ENCODE measurements at places on chromosomes 3 and 15. TPM values are rescaled to one million over a fixed set of nuclear protein-coding genes. Genes with fewer than 3 reads are reported as not detected.

GRCh38 chr3:53850895-53851294, 4.5 kb downstream of the IL17RB start:
- DNase-seq: no peak

Gene TRH
- total RNA-seq: 0.55 TPM

DNA sequence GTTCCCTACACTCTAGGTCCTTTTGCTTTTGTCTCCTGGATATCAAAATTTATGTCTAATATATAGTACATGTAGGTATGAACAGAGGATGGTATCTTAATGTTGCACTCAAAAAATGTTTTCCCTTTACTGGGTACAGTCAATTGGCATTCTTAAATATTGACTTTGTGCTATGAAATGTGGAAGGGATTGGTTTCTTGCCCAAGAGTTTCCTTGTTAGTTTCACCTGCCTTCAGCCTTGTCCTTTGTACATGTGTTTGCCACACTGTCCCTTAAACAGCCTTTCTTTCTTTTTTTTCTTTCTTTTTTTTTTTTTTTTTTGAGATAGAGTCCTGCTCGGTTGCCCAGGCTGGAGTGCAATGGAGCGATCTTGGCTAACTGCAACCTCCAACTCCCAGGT, 287.1 kb downstream of the SQOR start:
- no peak for DNase-seq

DNA sequence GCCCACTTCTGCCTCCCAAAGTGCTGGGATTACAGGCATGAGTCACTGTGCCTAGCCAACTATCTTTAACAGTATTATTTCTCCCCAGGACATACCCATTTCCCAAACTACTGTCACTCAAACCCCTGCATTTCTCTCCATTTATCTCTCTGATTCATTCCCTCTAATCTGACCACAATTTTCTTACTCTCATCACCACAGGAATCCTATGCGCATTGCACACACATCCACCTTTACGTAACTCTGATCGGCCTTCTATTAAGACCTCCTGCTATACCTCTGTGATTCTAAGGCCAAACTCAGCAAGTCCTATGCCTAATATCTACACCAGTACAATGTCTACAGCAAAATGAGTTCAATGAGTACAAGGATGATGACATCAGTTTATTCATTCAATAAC, 235.0 kb downstream of the ULK4 start:
- no peak for DNase-seq

Gene KAT2B
- total RNA-seq: 70.5 TPM

Gene NLGN1
- total RNA-seq: 2.4 TPM

DNA sequence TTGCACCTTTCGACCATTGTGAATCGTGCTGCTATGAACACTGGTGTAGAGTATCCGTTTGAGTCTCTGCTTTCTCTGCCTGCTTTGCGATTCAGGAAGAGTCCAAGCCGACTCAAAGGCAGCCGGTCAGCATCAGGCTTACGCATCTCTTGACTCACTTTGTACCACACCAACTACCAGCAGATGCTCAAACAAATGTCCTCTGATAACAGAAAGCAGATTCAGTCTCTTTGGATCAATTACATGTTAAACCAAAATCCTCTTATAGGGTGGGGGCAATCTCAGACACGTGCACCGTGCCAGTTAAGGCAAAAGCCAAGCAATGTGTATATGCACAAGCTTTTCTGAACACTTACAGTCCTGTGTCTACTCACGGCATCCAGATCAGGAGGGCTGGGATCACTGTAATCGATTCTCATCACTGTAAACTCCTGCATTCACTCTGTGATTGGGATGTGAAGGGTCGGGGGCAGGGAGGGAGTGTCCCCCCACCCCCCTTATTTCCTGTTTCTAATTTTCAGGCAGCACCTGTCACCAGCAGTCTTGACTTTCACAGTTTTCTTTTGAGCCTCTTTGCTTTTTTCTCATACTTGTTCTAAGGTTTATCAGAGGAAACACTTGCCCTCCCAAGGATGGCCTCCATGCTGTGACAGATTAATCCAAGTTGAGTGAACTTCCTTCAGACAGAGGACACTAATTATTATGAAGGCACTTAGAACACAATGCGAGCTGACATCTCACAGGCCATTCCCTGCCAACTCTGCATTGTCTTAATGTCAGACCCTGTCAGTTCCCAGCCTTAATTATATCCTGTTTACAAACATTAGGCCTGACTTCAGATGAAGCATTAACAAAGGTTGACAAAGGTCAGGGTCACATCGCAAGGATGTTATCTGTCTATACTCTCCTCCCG, 153.5 kb downstream of the MECOM start:
- DNase-seq: no peak

GRCh38 chr3:12622335-12622734, 41.6 kb downstream of the RAF1 start:
- no peak for DNase-seq

Gene RHCG
- total RNA-seq: 0.43 TPM

Gene GOLGA8S
- total RNA-seq: 0.31 TPM

Gene RTP4
- total RNA-seq: 1.0 TPM

GRCh38 chr3:159733194-159733860, 255.3 kb upstream of the IL12A start:
- no peak for DNase-seq

- DNase-seq: no peak
Observed at GRCh38 chr15:96323319-96324145, 7.0 kb upstream of the NR2F2 start.

- no peak for DNase-seq
Observed at GRCh38 chr3:39317571-39318169, 11.8 kb upstream of the CCR8 start.

GRCh38 chr3:192831111-192831644, 86.5 kb downstream of the MB21D2 start:
- DNase-seq: no peak

GRCh38 chr3:193049935-193050334, 132.3 kb upstream of the MB21D2 start:
- no peak for DNase-seq

Gene IL17RE
- total RNA-seq: 0.89 TPM

Gene PLSCR5
- not detected for total RNA-seq

DNA sequence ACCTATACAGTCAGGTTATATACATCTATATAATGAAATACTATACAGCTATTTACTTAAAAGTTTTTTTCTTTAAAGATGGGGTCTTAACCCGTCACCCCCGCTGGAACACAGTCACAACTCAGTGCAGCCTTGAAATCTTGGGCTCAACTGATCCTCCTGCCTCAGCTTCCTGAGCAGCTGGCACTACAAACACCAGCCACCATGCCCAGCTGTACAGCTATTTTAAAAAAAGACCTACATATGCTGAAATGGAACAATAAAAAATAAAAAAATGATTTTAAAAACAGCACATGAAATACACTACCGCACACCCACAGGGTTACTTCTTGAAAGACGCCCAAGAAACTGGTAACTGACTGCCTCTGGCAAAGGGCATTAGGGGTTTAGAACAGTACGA, 3.8 kb downstream of the NCBP2 start:
- no peak for DNase-seq

Gene ACAA1
- 74.0 TPM for total RNA-seq

GRCh38 chr3:53675942-53676341, 170.3 kb downstream of the CHDH start:
- no peak for DNase-seq

DNA sequence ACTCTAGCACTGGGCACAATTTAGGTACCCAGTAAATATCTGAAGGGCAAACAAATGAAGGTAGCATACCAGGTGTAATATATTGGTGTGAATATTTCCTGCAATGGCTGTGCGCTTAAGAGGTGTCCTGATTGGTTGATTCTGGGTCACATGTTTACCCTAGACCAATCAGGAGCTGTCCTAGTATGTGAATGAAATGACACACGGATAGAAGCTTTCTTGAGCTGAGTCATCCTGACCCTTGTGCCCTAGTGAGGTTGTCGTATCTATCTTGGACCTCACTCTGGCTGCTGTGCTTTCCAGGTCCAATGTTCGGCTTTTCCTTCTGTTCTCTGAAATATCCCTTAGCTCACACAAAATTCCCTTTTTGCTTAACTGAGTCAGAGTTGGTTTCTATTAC, 58.1 kb upstream of the FOXP1 start:
- no peak for DNase-seq

DNA sequence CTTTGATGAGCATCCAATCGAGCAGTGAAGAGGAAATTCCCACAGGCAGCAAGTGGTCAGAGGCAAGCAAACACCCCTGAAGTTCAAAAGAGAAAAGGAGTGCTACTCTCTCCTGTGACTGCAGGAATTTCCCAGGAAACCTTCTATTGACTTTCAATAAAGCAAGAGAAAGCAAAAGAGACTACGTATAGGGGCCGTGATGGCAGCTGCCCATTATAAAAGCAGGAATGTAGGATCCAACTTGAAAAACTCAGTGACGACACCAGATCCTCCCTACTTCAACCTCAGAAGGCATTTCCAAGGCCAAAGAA, 53.1 kb upstream of the IP6K2 start:
- DNase-seq: no peak

DNA sequence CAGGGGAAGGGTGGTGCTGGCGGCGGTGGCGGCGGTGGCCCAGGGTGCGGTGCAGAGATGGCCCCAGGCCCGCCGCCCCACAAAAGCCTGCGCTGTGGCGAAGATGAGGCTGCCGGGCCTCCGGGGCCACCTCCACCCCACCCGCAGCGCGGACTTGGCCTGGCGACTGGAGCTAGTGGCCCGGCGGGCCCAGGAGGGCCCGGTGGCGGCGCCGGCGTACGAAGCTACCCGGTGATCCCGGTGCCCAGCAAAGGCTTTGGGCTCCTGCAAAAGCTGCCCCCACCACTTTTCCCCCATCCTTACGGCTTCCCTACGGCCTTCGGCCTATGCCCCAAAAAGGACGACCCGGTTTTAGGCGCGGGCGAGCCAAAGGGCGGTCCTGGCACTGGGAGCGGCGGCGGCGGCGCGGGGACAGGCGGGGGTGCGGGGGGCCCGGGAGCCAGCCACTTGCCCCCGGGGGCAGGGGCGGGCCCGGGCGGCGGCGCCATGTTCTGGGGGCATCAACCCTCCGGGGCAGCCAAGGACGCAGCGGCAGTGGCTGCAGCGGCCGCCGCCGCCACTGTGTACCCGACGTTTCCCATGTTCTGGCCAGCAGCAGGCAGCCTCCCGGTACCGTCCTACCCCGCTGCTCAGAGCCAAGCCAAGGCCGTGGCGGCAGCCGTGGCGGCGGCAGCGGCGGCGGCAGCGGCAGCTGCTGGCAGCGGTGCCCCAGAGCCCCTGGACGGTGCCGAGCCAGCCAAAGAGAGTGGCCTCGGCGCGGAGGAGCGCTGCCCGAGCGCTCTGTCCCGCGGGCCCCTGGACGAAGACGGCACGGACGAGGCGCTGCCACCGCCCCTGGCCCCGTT, 1.6 kb downstream of the SKOR1 start:
- DNase-seq: no peak

DNA sequence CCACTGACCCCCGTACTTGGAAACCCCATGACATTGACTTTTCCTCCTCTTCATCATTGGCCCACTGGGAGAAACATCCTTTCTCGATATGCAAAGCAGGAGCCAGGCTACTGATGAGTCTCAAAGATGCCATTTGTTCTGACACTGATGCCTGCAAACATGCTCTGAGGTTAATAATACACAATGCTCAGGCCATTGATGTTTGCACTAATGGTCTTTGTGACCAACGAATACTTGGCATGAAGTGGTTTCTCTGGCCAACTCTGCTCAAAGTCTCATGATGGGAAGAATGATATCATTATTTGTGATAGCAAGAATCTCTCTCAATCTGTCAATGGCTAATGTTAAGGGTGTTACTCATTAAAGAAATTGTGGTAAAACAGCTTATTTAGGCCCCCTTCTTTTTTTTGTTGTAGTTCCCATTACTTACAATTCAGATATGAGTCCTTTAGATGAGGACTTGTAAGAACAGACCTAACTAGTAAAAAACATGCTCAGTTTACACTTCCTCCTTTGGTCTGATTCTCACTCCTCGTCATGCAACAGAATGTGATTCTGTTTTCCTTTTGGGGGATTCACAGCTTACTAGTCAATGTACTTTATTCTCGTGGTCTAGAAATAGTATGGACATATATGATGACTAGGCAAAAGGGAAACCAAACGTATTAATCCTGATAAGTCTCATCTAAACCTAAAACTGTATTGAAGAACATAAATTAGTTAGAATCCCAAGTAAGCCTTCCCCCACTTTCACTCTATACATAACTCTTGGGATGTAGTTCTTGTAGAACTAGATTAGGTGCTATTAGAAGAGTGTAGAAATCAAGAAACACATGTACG, 488.8 kb upstream of the DPPA4 start:
- DNase-seq: no peak

DNA sequence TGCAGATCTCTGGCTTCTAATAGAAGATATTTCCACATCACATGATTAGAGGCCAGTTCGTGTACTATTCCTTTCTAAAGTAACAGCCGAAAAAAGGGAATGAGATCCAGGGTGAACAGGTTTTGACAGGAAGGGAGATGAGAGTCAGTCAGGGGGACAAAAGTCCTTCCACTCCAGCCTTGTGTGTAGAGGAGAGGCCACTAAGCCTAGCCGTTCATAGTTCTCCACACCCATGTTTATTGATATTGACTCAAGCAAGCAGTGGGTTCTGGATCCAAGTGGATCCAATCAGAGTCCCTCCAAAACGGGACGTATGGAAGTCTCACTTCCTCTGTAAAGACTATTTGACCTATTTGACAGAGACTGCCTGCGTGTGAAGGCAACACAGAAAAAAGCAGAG, 80.4 kb upstream of the LRIG1 start:
- DNase-seq: no peak
